NK-92 treated with Interleukin-12 subunit alpha and Interleukin-12 subunit beta, amount 100 ng/mL, for 24 hours (cell line): ENCODE measurements at places on chromosomes 1 and 21.

- DNase-seq: no peak
Measured at GRCh38 chr1:119143706-119144105, 3.3 kb upstream of the WARS2 start.

GRCh38 chr1:241736387-241736786 is 84.3 kb downstream of the WDR64 start:
- no peak for DNase-seq

DNA sequence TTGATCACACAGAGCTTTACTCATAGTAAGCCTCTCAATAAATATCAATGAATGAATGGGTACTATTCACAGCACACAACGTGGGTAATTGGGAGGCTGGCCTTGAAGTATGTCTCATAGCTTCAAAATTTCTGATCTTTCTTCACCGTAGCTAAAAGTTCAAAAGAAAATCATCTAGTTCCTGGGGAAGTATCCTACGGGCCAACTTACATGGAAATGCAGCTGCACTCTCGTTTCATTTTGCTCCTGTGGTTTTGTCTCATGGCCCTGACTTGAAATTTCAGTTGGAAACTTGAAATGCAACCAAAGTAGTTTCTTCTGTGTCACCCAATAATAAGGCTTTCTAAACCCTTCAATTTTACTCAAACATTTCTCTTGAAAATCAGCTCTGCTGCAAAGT is 76.1 kb upstream of the CNIH3 start:
- DNase-seq: no peak

- no peak for DNase-seq
Measured at GRCh38 chr1:224170748-224171478, 12.1 kb upstream of the DEGS1 start.

GRCh38 chr1:104665300-104665699 is 915.6 kb downstream of the AMY1C start:
- no peak for DNase-seq

- DNase-seq: no peak
Measured at GRCh38 chr1:244971552-244972216, 107.3 kb upstream of the HNRNPU start.

DNA sequence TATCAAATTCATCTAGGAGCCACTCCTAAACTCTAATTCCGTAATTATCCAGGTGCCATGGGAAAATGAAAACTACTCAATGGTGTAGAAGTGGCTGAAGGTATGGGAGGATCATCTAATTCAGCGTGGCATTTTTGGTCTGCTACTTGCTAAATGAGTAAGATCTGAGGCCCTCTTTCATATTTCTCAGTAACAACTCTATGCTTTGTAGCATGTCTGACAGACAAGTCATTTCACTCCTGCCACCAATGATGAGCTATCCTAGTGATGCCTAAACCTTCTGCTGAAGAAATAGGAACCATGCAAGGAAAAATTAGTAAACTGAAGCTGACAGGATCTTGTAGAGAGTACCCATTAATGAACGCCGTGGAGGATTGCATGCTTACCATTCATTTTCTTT is 145.3 kb downstream of the NTNG1 start:
- DNase-seq: no peak
